Body of pancreas (tissue), 4 donors: ENCODE measurements at places on chromosomes 16 and 17. TPM values are rescaled to one million over a fixed set of nuclear protein-coding genes. Genes with fewer than 3 reads are reported as not detected.
A peak's percentile ranks its signal among the peaks of the same experiment; 100 is the strongest.

DNA sequence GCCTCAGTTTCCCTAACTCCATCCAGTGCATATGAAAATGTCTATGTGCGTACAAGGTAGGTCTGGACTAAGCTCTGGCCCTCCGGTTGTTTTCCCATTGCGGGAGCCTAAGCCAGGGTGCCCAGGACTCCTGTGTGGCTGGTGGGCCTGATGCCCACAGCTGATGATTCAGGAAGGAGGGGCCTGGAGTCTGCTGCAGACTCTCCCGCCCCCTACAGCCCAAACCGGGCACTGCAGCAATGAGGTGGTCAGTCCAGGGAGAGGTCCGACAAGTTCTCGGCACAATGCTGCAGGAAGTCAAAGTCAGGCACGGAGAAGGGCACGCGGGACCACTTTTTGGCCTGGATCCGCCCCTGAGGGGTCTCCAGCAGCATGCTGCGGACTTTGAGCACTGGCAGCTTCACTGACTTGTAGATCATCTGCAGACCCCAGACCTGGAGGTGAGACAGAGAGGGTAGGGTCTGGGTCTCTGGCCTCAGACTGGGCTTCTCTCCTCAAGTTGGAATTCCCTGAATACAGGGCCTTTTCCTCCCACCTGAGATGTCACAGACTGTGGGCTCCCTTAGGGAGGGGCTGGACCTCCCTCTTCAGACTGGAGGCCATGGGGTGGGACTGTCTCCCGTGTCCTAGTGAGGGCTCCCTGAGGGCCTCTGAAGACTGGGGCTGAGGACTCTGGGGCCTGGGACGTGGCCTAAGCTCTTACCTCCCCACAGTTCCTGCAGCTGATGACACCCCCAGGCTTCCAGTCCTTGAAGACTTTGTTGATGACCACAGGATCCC lies 3.4 kb upstream of the ZNF385C start:
- DNase-seq = peak; percentile 77

DNA sequence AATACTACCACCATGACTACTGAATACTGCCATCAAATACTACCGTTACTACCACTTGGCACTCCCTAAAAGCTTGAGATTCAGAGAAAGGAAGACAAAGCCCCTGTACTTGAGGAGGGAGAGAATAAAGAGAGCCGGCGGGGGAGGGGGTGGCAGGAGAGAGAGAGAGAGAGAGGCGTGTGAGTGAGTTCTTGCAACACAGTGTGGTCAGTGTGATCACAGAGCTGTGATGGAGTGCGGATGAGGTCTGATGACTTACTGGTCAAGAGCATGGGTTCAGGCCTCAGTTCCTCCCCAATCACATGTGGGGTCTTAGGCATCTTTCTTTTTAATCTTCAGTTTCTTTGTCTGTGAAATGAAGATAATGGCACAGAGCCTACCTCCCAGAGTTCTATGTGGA lies 19.2 kb downstream of the PRKCB start:
- no peak for DNase-seq

GRCh38 chr16:24024971-24025370 lies 189.2 kb downstream of the PRKCB start:
- DNase-seq = no peak

GRCh38 chr17:41294016-41294415 lies 8.6 kb downstream of the KRTAP29-1 start:
- no peak for DNase-seq

GRCh38 chr16:82792693-82793092 lies 165.9 kb downstream of the CDH13 start:
- DNase-seq = peak; percentile 16

GRCh38 chr17:10332515-10332914 lies 40.3 kb downstream of the MYH13 start:
- DNase-seq = no peak

DNA sequence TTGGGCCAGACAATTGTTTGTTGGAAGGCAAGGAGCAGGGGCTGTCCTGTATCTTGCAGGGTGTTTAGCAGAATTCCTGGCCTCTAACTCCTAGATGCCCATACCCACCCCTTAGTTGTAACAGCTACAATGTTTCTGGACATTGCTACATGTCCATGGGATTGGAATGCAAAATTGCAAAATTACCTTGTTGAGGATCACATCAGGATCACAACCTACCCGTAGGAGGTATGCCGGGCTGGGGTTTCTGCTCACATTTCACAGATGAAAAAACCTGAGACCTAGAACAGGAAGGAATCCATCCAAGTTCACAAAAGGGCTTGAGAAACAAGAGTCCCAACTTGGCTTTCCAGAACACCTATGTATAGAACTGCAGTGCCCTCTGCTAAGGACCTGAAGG lies 22.7 kb downstream of the NOG start:
- no peak for DNase-seq

- DNase-seq = peak; percentile 95
These were observed 11.2 kb downstream of the SPNS3 start for GRCh38 chr17:4444782-4445473.

- peak; percentile 35 for DNase-seq
These were observed 31.3 kb upstream of the TOX3 start for GRCh38 chr16:52578007-52578828.

DNA sequence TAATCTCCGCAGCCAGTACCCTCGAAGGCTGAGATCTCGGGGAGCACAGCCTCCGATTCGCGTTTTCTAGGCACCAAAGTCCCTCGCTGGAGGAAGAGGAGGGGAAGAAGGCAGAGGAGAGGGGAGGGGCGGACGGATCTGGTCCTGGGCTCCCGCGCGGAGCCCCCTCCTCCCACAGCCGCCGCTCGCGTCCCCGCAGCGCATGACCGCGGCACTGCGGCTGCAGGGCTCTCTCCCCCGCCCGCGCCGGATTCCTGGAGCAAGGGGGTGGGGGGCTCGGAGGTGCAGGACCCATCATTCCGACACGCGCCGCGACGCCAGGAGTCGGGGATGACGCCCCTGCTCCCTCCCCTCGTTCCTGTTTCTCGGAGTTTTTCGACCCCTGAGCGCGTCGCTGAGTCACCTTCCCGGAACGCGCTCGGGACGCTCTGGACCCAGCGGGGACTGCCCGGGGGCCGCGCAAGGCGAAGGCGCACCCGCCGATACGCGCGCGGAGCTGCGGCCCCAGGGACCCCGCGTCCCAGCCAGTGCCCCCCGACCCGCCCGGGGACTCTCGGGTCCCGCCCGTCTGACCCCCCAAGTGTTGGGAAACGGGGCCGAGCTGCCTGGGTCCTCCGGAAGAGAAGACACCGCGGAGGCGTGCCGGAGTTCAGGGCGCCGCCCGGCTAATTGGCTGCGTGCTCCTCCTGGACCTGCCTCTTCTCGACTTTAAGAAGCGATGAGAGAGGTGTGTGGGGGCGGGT lies 1.4 kb upstream of the SPHK1 start:
- DNase-seq = peak; percentile 44

PLCG2 gene
- total RNA-seq = 9.6 TPM

DNA sequence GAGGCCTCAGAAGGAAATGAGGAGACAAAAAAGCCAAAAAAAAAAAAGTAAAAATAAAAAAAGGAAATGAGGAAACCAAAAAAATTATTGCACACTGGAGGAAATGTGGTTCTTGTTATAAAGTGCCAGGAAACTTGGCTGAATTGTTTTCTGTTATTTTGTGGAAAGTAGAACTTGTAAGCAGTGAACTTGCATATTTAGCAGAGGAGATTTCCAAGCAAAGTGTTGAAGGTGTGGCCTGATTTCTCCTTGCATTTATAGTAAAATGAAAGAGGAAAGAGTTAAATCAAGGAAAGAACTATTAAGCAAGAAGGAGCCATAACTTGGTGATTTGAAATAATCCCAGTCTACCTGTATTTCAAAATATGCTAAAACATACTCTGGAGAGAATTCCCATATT lies 34.1 kb upstream of the CPPED1 start:
- no peak for DNase-seq

AOC3 gene
- 55.7 TPM for total RNA-seq
